Right lung (tissue), 10 donors: ENCODE measurements at places on chromosomes 3 and 15. TPM values are rescaled to one million over a fixed set of nuclear protein-coding genes. Genes with fewer than 3 reads are reported as not detected.

GABRG3 gene
- polyA plus RNA-seq: 14.1 TPM

TM6SF1 gene
- polyA plus RNA-seq: 2.7 TPM

P4HTM gene
- 39.5 TPM for polyA plus RNA-seq

HIGD2B gene
- not detected for polyA plus RNA-seq

RBP2 gene
- 0.51 TPM for polyA plus RNA-seq

WNT7A gene
- 0.55 TPM for polyA plus RNA-seq

STRIT1 gene
- not detected for polyA plus RNA-seq

CD96 gene
- polyA plus RNA-seq: 0.86 TPM

MGLL gene
- 15.7 TPM for polyA plus RNA-seq

CCDC80 gene
- 91.9 TPM for polyA plus RNA-seq

MYH15 gene
- 0.49 TPM for polyA plus RNA-seq

AGBL1 gene
- polyA plus RNA-seq: 0.10 TPM

DZIP3 gene
- 33.7 TPM for polyA plus RNA-seq

EEFSEC gene
- polyA plus RNA-seq: 28.6 TPM

DNA sequence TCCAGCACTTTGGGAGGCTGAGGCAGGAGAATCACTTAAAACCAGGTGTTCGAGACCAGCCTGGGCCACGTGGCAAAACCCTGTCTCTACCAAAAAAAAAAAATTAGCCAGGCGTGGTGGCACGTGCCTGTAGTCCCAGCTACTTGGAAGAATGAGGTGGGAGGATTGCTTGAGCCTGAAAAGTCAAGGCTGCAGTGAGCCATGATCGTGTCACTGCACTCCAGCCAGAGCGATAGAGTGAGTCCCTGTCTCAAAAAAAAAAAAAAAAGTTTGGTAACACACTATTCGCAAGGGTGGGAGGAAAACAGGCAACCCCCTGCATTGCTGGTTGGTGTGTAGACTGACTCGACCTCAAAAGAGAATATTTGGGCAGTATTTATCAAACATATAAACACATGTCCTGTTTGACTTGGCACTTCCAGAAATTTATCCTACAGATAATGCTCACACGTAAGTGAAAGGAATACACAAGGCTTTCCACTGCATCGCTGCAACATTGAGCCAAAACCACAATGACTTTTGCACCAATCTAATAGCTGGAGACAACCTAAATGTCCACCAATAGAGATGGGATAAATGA lies 3.1 kb upstream of the ANPEP start:
- no peak for DNase-seq

- no peak for DNase-seq
These were observed 126.2 kb upstream of the MRPS22 start for GRCh38 chr3:139217633-139218032.

- no peak for DNase-seq
These were observed 464.1 kb upstream of the CBLB start for GRCh38 chr3:106332884-106333283.

GRCh38 chr15:65902373-65902772 lies 33.1 kb downstream of the RAB11A start:
- no peak for DNase-seq

GRCh38 chr15:100559330-100559729 lies 30.6 kb upstream of the CERS3 start:
- DNase-seq: no peak

DNA sequence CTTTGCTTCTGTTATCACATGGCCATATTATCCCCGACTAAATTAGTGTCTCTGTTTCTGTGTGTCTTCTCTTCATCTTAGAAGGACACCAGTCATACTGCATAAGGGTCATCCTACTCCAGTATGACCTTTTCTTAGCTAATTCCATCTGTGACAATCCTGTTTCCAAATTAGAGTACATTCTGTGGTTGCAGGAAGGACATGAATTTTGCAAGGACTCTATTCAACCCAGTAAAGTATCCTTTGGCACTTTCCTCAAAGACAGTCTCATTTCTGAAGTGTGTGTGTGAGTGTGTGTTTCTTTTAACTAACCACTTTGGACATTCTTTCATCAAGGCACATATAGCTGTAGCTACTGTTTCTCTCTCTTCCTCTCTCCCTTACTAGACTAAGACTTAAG lies 15.2 kb upstream of the MME start:
- no peak for DNase-seq

- DNase-seq: no peak
These were observed 3.3 kb upstream of the WNT5A start for GRCh38 chr3:55490276-55490913.

- DNase-seq: no peak
These were observed 34.9 kb upstream of the MEIS2 start for GRCh38 chr15:37135225-37135624.

- DNase-seq: no peak
These were observed 19.1 kb upstream of the PLCH1 start for GRCh38 chr3:155763870-155764463.

GRCh38 chr3:194713299-194714136 lies 27.8 kb downstream of the FAM43A start:
- DNase-seq: no peak

GRCh38 chr3:46489381-46489780 lies 8.4 kb upstream of the RTP3 start:
- DNase-seq: no peak

DNA sequence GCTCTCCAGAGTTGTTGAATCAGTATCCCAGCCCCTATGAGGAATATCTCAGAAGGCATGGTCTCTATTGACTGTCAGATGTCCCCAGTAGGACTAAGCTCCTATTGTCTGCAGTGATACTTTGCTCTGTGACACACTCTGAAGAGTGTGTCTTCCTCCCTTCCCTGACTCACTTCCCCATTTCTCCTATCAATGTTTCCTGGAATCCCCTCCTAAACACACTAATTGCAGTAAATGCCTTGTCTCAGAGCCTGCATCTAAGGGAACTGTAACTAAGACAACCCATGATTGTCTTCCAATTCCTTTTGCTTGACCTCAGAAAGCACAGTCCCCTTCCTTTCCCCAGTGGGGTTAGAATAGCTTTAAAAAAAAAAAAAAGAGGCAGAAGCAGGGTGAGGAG lies 397.3 kb upstream of the PROK2 start:
- DNase-seq: no peak

DNA sequence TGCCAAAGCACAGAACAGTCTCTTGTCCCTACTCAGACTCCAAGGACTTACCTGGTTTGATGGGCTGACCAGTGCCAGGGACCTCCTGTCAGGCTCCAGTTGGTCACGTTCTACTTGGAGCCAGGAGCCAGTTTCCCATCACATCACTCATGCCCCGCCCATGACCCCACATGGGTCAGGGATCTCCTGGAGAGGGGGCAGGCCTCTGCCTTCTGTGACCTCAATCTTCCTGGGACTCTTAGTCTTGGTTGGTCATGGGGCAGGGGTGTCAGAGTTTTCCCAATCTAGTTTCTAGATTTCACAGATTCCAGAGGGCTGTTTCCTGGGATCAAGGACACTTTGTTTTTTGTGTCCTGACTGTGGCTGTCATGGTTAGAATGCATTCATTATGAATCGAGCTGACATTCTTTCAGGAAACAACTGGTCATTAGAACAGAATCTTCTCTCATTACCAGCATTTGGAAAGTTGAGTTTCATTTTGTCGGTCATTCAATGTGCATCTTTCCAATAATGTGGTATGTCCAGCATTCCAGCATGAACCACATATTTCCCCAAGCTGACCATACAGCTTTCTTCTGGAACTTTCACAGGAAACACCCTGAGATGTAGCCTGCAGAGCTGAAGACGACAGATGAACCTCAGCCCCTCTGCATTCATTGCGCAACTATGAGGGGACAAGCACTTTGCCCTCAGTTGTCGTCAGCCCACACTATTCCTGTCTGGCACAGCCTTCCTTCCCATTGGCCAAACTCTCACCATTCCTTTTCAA lies 19.8 kb downstream of the CYP19A1 start:
- DNase-seq: no peak

DNA sequence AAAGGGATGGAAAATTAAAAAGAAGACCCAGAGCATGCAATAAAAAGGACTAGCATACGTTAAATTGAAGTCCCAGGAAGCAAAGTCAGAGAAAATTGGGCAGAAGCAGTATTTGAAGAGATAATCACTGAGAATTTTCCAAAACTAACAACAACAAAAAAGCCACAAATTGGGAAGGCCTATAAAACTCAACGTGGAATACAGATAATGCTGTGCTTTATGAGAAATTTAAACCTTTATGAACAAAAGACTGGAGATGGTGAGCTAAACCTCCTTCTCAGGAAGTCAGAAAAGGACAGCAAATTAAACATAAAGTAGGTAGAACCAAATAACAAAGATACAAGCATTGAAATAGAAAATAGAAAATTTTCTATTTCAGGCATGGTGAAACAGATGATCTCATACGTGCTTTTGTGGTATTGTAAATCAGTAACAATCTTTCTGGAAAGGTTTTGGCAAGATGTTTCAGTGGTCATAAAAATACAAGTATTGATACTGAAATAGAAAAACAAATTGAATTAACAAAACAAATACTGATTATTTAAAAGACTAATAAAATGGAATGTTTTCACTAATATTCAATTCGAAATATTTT lies 55.6 kb downstream of the LYSMD4 start:
- DNase-seq: no peak

- DNase-seq: peak; percentile 24
These were observed 192.7 kb upstream of the LRIG1 start for GRCh38 chr3:66693461-66694031.

DNA sequence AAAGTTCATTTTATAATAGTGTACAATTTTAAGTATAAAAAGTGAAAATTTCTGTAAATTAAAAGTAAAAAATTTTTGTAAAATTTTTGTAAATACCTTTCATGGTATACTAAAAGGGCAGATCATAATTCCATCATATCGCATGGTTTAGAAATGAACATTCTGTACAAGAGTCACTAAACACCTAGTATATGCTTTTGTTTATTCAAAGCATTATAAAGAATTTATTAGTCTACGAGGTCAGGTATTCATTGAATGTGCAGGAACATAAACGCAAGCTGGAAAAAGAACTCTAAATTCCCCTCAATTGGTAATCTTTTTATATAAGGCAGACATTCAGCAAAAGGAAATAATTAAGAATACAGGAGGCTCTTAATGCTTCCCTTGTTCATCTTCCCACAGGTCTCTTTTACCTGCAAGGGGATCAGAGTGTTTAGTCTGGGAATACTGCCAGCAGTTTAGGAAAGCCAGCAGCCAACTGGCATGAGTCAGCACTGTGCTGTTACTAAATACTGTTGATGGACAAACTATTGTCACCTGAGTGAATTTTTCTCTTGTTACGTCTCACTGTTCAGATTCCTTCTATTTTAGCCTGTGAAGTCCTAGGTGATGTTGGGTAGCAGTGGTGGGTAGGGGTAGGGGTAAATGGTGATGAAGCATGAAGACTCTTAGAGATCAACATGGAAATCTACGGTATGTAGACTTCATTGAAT lies 70.1 kb downstream of the UQCC5 start:
- DNase-seq: no peak

DNA sequence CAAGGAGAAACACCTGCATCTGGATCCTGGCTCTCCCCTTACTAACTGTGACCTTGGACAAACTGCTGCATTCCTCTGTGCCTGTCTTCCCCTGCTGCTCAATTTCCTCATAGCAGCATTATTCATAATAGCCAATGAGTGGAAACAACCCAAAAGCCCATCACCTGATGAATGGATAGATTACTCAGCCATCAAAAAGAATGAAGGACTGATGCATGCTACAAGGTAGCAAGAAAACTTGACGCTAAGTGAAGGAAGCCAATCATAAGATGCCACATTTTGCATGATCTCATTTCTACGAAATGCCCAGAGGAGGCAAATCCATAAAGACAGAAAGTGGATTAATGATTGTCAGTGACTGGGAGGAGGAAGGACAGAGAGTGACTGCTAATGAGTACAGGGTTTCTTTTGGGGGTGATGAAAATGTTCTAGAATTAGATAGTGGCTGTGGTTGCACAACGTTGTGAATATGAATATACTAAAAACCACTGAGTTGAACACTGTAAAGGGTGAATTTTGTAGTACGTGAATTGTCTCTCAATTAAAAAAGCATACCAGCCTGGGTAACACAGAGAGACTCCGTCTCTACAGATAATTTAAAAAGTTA lies 11.2 kb downstream of the IGDCC4 start:
- DNase-seq: no peak

DNA sequence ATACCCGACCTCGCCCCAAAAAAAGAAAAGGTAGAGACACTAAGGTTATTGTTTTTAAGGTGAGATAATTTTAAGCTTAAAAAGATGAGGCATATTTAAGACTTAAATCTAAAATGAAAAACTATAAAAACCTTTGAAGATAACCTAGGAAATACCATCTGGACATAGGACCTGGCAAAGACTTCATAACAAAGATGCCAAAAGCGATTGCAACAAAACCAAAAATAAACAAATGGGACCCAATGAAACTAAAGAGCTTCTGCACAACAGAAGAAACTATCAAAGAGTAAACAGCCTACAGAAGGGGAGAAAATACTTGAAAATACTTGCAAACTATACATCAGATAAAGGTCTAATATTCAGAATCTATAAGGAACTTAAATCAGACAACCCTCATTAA lies 80.9 kb downstream of the TMCC1 start:
- DNase-seq: no peak

DNA sequence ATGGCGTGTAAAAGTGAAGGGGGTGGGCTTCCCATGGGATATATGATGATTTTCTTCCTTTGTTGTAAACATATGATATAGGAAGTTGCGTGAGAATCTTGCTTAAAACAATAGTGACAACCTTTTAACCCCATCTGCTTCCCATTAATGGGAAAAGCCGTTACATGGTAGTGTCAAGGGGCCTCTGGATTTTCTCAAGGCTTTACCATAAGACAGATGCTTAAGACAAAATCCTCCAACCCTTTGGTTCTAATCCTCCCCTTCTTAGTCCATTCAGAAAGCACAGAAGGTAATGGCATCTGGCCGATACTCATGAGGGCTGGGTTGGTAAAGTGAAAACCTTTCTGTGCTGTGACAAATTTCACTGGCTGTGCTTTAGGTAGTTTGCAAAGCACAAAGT lies 25.0 kb downstream of the DPH3 start:
- DNase-seq: no peak

- no peak for DNase-seq
These were observed 226.0 kb downstream of the SNRPN start for GRCh38 chr15:25180606-25181292.
